Tibial artery (tissue), 4 donors: ENCODE measurements at places on chromosomes 4 and X.
A peak's percentile ranks its signal among the peaks of the same experiment; 100 is the strongest.

GRCh38 chr4:100466501-100466900 lies 51.3 kb downstream of the EMCN start:
- no peak for DNase-seq
- H3K27ac ChIP-seq, result no peak overlapping the region
- no peaks in the 10 kb centered on the region for H3K36me3 ChIP-seq
- no peaks in the 10 kb centered on the region for H3K27me3 ChIP-seq
- H3K4me1 ChIP-seq, result no peaks in the 10 kb centered on the region

DNA sequence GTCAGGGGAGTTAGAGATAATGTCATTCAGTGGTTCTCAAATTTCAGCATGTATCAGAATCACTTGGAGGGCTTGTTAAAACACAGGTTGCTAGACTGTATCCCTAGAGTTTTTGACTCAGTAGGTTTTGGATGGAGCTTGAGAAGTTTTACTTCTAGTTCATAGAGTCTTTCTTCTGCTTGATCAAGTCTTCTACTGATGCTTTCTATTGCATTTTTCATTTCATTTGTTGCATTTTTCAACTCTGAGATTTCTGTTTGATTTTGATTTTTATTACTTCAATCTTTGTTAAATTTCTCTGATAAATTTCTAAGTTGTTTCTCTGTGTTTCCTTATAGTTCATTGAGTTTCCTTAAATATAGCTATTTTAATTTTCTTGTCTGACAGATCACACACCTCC lies 361.4 kb downstream of the RAPGEF2 start:
- no peaks in the 10 kb centered on the region for H3K4me1 ChIP-seq
- H3K36me3 ChIP-seq, result no peaks in the 10 kb centered on the region
- no peak for DNase-seq
- no peak overlapping the region for H3K27ac ChIP-seq
- H3K27me3 ChIP-seq, result no peaks in the 10 kb centered on the region

- H3K4me1 ChIP-seq, result no peaks in the 10 kb centered on the region
- no peaks in the 10 kb centered on the region for H3K27me3 ChIP-seq
- H3K27ac ChIP-seq, result no peak overlapping the region
- no peak overlapping the region for H3K4me3 ChIP-seq
- no peak for DNase-seq
These were observed 9.8 kb downstream of the ATP8A1 start for GRCh38 chr4:42646999-42647541.

- no peaks in the 10 kb centered on the region for H3K27me3 ChIP-seq
- H3K27ac ChIP-seq, result peak overlapping the region; percentile 54
- H3K4me3 ChIP-seq, result no peak overlapping the region
- H3K4me1 ChIP-seq, result peaks cover 21% of the 10 kb centered on the region
These were observed 155.1 kb downstream of the PPP3CA start for GRCh38 chr4:101192244-101192643.

DNA sequence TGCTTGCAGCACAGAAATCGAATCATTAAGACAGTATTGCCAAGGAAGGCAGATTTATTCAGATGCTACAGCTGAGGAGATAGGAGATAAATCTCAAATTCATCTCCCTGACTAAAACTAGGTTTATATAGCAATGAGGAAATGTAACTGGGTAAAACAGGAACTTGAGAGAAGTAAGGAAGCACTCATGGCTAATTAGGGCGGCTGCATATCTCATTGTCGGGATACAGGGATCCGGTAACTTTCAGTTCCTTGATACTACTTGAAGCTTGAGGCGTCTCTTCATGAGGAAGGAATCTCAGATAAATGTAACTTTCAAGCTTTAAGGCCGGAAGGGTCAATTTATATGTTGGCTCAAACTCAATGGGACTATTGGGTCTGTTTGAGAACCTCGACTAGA lies 129.2 kb upstream of the WDR1 start:
- no peaks in the 10 kb centered on the region for H3K4me1 ChIP-seq
- H3K36me3 ChIP-seq, result no peaks in the 10 kb centered on the region
- no peak for DNase-seq

GRCh38 chr4:182756161-182756690 lies 161.0 kb downstream of the DCTD start:
- no peak for DNase-seq
- H3K27me3 ChIP-seq, result no peaks in the 10 kb centered on the region
- H3K4me3 ChIP-seq, result no peak overlapping the region
- H3K36me3 ChIP-seq, result no peaks in the 10 kb centered on the region
- H3K27ac ChIP-seq, result no peak overlapping the region

GRCh38 chrX:118271775-118272174 lies 74.1 kb upstream of the WDR44 start:
- DNase-seq, result no peak
- H3K27ac ChIP-seq, result no peak overlapping the region
- H3K27me3 ChIP-seq, result no peaks in the 10 kb centered on the region
- H3K4me1 ChIP-seq, result no peaks in the 10 kb centered on the region
- H3K36me3 ChIP-seq, result no peaks in the 10 kb centered on the region

- H3K27ac ChIP-seq, result peak overlapping the region; percentile 75
- H3K4me3 ChIP-seq, result no peak overlapping the region
- DNase-seq, result no peak
- no peaks in the 10 kb centered on the region for H3K27me3 ChIP-seq
These were observed 54.6 kb downstream of the FNIP2 start for GRCh38 chr4:158823461-158823873.

GRCh38 chr4:125276811-125277210 lies 37.9 kb upstream of the FAT4 start:
- H3K4me1 ChIP-seq, result no peaks in the 10 kb centered on the region
- H3K4me3 ChIP-seq, result no peak overlapping the region

DNA sequence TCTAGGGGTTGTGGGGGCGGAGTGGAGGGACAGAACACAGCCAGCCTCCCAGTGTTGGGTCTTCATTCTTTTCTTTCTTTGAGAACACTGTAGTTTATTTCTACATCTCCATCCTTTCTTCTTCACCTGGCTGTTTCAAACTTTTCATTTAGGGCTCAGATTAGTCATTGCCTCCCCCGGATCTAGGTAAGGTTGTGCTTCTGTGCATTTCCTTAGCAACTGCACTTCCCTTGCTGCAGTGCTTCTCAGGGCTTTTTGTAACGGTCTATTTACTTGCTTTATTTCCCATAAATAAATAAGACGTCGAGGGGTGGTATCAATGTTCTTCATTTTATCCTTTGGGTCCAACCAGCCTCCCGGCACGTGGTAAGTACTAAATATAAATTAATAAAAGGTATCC lies 31.3 kb downstream of the ADGRL3 start:
- no peak overlapping the region for H3K4me3 ChIP-seq
- no peaks in the 10 kb centered on the region for H3K4me1 ChIP-seq
- no peaks in the 10 kb centered on the region for H3K36me3 ChIP-seq

GRCh38 chr4:66357316-66357715 lies 687.0 kb upstream of the EPHA5 start:
- no peak overlapping the region for H3K4me3 ChIP-seq
- no peak for DNase-seq
- no peak overlapping the region for H3K27ac ChIP-seq
- H3K4me1 ChIP-seq, result no peaks in the 10 kb centered on the region

DNA sequence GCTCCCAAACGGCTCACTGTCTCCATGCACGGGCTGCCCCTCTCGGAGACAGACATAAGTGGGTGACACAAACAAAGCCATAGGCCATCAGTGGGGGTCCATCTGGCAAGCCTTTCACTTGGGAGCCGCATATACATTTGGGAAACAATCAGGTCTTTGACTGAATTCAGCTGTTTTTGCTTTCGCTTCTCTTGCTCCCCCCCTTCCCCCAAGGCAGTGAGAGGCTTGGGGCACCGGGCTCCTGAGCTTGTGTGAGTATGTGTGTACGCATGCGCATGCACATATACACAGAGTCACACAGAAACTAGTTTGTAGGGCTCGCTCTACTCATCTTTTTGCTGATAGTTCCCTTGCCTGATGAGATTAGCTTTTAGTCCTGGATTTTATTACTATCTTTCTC lies 284.4 kb downstream of the AFF2 start:
- no peaks in the 10 kb centered on the region for H3K4me1 ChIP-seq
- no peak overlapping the region for H3K4me3 ChIP-seq
- no peak for DNase-seq
- H3K27me3 ChIP-seq, result no peaks in the 10 kb centered on the region

- no peaks in the 10 kb centered on the region for H3K36me3 ChIP-seq
- H3K4me1 ChIP-seq, result no peaks in the 10 kb centered on the region
- H3K27ac ChIP-seq, result no peak overlapping the region
- no peak overlapping the region for H3K4me3 ChIP-seq
- H3K27me3 ChIP-seq, result no peaks in the 10 kb centered on the region
These were observed 7.6 kb downstream of the ANOS1 start for GRCh38 chrX:8724300-8724699.

GRCh38 chr4:18105030-18106011 lies 83.8 kb upstream of the LCORL start:
- DNase-seq, result no peak
- no peak overlapping the region for H3K27ac ChIP-seq
- no peaks in the 10 kb centered on the region for H3K36me3 ChIP-seq
- no peak overlapping the region for H3K4me3 ChIP-seq
- no peaks in the 10 kb centered on the region for H3K4me1 ChIP-seq

- peak overlapping the region; percentile 57 for H3K27ac ChIP-seq
- H3K4me3 ChIP-seq, result no peak overlapping the region
- no peak for DNase-seq
- no peaks in the 10 kb centered on the region for H3K36me3 ChIP-seq
These were observed 41.9 kb downstream of the TSC22D3 start for GRCh38 chrX:107733686-107734085.

GRCh38 chrX:67563469-67564448 lies 19.9 kb downstream of the AR start:
- DNase-seq, result no peak
- H3K4me3 ChIP-seq, result no peak overlapping the region
- H3K36me3 ChIP-seq, result no peaks in the 10 kb centered on the region
- no peaks in the 10 kb centered on the region for H3K4me1 ChIP-seq

DNA sequence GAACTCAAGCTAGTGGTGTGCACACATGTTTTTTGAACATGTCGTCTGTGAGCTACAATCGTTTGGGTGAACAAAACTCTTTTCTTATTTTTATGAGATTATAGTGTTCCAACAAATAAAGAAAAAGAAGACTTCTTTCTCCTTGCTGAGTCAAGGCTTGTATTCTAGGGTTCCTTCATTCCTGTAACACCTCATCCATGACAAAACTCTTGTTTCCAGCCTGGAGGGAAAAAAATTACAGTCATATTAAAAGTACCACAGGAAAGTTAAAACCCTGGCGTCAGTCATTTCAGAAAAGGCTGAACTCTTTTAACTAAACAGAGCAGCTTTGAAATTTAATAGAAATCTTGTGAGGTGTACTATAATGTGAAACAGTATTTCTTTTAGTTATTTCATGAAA lies 79.2 kb upstream of the BOD1L1 start:
- H3K36me3 ChIP-seq, result no peaks in the 10 kb centered on the region
- DNase-seq, result no peak
- no peak overlapping the region for H3K27ac ChIP-seq
- H3K4me1 ChIP-seq, result no peaks in the 10 kb centered on the region

GRCh38 chr4:90246816-90247215 lies 119.6 kb downstream of the CCSER1 start:
- H3K36me3 ChIP-seq, result no peaks in the 10 kb centered on the region
- no peak overlapping the region for H3K4me3 ChIP-seq
- H3K27me3 ChIP-seq, result no peaks in the 10 kb centered on the region
- DNase-seq, result no peak

DNA sequence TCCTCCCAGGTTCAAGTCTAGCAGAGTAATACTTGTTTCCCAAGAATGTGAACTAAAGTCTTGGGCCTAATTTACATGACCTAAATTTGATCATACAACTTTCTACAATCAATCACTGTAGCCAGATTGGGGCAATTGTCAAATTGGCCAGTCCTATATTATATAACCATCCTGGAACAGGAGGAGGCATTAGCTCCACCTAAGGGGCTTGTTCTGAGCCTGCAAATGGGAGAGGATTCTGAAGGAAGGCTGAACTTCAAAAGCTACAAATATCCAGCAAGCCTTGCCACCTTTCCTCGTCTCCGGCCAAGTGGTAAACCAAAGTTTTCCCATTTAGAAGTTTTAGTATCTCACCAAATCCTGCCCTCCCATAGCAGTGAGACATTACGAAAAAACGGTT lies 1289.6 kb upstream of the TENM3 start:
- no peaks in the 10 kb centered on the region for H3K27me3 ChIP-seq
- no peaks in the 10 kb centered on the region for H3K36me3 ChIP-seq
- no peak for DNase-seq
- H3K4me3 ChIP-seq, result no peak overlapping the region

GRCh38 chr4:180665481-180665880 lies 1577.7 kb upstream of the TENM3 start:
- no peak for DNase-seq
- H3K27me3 ChIP-seq, result no peaks in the 10 kb centered on the region
- no peaks in the 10 kb centered on the region for H3K4me1 ChIP-seq
- no peak overlapping the region for H3K27ac ChIP-seq
- H3K36me3 ChIP-seq, result no peaks in the 10 kb centered on the region
- H3K4me3 ChIP-seq, result no peak overlapping the region

GRCh38 chrX:113868711-113869110 lies 715.2 kb upstream of the HTR2C start:
- no peak for DNase-seq
- H3K27me3 ChIP-seq, result no peaks in the 10 kb centered on the region
- H3K4me1 ChIP-seq, result no peaks in the 10 kb centered on the region
- H3K27ac ChIP-seq, result no peak overlapping the region
- H3K4me3 ChIP-seq, result no peak overlapping the region

DNA sequence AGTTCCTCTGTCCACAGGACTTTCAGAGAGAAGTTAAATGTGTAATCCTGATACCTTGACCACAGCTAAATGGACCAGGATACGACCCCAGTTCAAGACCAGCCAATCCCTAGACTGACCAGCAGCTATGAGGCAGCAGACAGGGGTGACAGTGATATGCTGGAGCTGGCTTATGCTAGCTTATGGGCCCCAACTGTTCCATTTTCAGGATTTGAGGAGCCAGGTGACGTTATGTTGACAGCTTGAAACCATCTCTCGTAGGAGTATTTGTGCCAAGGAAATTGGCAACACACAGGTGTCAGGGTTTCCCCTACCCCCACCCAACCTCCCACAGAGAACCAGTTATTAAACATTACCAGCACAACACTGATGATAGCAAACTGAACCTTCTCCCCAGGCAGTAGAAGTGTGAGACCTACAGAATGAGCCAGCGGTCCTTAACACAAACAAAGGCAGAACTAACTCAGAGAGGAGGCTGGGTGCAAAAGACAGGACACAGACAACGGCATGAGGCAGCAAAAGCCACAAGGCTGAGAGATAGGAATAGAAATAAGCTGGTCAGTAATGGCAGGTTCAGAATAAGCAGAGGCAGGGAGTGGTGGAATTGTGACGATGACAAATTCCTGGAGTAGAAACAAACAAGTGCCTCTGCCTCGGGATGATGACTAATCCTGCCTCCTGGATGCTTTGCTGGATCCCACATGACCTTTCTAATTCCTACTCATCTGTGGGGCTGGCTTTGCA lies 85.6 kb upstream of the CPEB2 start:
- no peaks in the 10 kb centered on the region for H3K27me3 ChIP-seq
- H3K36me3 ChIP-seq, result no peaks in the 10 kb centered on the region
- H3K4me3 ChIP-seq, result no peak overlapping the region
- no peak for DNase-seq
- H3K27ac ChIP-seq, result no peak overlapping the region

DNA sequence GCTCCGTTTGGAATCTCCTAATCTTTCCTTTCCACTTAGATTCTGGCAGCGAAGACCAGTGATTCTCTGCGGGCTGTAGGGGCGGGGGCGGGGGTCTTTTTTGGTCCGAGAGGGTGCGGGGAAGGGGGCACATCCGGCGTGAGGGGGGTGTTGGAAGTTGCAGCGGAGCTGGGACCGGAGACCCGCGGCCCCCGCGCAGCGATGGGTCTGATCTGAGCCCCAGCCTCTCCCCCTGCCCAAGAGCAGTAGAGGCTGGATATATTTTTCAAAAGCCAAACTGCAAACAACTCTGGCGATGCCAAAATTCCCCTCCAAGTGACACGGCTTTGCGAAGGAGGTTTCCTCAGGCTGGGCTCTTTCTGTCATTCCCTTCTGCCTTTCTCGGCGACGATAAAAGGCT lies 355 bp downstream of the GRID2 start:
- DNase-seq, result no peak
- H3K27me3 ChIP-seq, result peaks cover 32% of the 10 kb centered on the region
- no peaks in the 10 kb centered on the region for H3K36me3 ChIP-seq
- peak overlapping the region; percentile 43 for H3K4me3 ChIP-seq
- H3K27ac ChIP-seq, result no peak overlapping the region
